ENCODE measurements at places on chromosomes 4 and X. TPM values are rescaled to one million over a fixed set of nuclear protein-coding genes. Genes with fewer than 3 reads are reported as not detected.

The ZC4H2 gene
- 25.5 TPM for polyA plus RNA-seq

DNA sequence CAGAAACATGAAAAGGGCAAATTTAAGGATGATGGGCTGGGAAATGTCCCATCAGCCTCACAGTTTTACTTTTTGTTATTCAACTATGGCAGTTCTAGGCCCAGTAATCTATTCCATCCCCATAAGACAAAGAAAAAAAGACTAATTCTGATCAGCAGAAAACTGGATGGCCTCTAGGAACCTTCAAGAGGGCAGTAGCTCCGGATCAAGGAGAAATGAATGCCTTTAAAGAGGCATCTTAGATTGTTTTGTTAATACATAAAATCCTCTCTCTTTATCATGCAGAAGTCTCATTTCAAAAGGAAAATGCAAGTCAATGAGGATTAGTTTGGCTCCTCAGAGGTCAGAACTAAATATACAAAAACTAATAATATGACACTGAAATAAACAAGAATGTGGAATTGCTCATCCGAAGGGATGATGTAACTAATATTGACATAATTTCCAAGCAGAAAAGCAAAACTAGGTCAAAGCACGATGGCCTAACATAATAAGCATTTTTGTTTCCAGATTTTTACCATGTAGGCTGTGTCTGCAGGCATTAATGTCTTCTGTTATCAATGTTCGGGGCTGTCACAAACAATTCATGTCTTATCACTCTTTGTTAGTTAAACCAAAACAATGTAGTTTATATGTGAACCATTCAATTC is 8.8 kb downstream of the MID1 start:
- DNase-seq: no peak

The GALNT7 gene
- 32.7 TPM for polyA plus RNA-seq

DNA sequence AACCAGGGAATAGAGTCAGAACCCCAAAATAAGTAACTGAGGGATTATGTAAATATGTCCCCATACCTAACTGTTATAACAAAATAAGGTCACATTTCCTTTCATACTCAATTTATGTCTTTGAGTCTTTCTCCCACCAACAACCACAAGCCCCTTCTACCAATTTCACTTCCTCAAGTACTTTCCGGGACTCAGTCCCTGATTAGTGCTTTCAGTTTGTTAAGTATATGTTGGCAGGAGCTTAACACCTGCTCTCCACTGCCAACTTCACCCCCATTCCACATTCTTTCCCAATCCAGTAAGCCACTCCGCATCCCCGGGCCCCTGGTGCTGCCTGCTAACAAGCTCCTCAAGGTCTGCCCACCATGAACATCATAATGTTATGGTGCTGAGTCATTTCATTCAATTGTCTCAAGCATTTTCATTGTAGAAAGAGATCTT is 71.3 kb upstream of the SPRY1 start:
- DNase-seq: no peak

The GAGE13 gene
- polyA plus RNA-seq: not detected

GRCh38 chr4:189530848-189531247 is 409.8 kb upstream of the FRG1 start:
- no peak for DNase-seq

The DIPK2B gene
- polyA plus RNA-seq: 9.2 TPM

- no peak for DNase-seq
These were observed 762.6 kb downstream of the PCDH18 start for GRCh38 chr4:136769717-136770116.

The TMPRSS11F gene
- not detected for polyA plus RNA-seq

The SUPT20HL1 gene
- not detected for polyA plus RNA-seq

GRCh38 chr4:77154065-77154464 is 2.9 kb upstream of the CCNG2 start:
- DNase-seq: no peak
